ENCODE measurements at places on chromosomes 2 and 18.

GRCh38 chr2:100136310-100136709 is 6.1 kb downstream of the AFF3 start:
- no peak for DNase-seq

DNA sequence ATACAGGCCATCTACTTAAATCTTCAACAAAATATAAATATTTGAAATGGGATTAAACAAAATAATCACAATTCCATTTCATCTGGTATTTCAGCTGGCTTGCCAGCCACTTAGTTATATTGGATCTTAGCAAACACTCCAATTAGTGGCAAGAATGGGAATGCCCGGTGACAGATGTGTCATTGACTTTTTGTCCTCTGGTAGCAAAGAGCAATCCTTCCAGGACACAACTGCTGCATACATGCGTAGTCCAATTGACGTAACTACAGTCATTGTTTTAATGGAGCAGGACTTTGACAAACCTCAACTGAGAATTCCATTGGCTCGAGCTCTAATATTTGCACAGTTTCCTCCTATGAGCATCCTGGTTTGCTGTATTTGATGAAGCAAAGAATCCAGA is 69.9 kb downstream of the RNF152 start:
- DNase-seq: no peak

DNA sequence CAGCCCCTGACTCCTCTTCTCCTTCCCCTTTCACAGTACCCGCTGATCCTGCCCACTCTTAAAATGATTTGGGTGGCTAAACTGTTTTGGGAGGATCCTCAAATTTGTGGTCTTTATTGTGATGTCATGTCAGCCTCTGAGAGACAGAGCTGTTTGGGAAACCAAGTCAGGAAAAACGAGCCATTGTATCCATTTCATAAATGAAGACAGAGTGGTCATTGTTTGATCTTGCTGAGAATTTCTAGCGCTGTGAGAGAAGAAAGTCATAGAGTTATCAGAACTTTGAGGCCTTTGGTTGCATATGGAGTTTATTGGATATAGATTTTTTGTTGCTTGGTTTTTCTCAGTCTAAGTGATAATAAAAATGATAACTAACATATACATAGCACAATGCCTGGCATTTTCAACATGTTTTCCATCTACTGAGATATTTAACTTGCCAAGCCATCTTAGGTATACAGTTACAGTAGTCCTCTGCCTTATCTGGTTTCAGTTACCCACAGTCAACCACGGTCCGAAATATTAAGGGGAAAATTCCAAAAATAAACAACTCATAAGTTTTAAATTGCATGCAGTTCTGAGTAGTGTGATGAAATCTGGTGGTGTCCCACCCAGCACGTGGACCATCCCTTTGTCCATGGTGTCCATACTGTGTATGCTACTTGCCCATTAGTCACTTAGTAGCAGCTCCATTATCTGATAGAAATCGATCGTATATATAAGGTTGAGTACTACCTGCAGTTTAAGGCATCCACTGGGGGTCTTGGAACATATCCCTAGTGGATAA is 105.0 kb upstream of the RASGRP3 start:
- no peak for DNase-seq

DNA sequence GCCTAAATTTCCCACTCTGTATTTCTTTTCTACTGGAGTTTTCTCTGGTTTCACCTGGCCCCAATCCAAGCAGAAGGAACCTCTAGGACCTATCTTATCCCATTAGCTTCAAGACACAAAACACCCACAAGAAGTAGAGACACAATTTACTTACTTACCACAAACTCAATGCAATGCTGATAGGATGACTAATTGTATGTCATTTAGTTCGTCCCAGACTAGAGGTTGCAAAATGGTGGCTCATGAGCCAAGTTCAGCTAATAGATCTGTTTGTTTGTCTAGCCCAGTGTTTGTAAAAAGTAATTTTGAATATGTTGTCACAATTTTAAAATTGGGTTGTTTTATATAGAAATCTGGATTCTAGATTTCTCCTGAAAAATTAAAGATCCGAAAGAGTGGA is 34.7 kb upstream of the ZSWIM2 start:
- no peak for DNase-seq

GRCh38 chr18:38792731-38793130 is 1227.1 kb upstream of the CELF4 start:
- DNase-seq: no peak

DNA sequence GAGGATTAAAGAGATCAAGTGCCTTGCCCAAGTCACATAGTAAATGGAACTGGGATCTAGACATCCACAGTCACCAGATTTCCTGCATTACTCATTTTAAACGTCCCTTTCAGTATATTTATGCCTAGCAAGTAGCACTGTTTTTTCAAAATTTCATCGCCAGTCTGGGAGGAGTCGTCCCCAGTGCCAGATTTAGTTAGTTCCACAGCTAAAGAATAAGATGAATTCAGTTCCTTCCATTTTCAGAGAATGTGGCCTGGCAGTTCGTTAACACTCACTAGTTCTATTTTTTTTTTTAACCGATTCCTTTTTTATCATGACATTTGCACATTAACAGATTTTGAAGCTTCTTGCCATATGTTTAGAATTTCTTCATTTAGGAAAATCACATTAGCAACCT is 11.2 kb downstream of the GRP start:
- DNase-seq: no peak

- DNase-seq: peak; percentile 19
Observed at GRCh38 chr2:211867845-211868451, 670.7 kb downstream of the ERBB4 start.

DNA sequence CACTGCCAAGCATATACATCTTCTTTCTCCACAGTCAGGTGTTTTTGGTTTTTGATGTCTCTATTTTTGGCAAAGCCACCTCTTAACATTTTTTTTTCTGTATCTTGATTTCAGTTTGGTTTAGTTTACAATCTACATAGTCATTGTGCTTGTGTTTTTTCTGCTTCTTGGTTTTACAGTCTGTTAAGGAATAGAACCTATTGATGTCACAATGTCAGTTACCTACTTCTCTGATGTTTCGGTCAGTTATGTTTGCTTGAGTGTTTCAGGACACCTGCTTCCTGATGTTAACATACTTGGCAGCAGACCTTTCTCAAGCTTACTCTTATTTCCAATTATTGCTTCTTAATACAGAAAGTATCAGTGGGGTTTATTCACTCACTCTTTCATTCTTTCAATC is 253.3 kb downstream of the SPAG16 start:
- DNase-seq: no peak

DNA sequence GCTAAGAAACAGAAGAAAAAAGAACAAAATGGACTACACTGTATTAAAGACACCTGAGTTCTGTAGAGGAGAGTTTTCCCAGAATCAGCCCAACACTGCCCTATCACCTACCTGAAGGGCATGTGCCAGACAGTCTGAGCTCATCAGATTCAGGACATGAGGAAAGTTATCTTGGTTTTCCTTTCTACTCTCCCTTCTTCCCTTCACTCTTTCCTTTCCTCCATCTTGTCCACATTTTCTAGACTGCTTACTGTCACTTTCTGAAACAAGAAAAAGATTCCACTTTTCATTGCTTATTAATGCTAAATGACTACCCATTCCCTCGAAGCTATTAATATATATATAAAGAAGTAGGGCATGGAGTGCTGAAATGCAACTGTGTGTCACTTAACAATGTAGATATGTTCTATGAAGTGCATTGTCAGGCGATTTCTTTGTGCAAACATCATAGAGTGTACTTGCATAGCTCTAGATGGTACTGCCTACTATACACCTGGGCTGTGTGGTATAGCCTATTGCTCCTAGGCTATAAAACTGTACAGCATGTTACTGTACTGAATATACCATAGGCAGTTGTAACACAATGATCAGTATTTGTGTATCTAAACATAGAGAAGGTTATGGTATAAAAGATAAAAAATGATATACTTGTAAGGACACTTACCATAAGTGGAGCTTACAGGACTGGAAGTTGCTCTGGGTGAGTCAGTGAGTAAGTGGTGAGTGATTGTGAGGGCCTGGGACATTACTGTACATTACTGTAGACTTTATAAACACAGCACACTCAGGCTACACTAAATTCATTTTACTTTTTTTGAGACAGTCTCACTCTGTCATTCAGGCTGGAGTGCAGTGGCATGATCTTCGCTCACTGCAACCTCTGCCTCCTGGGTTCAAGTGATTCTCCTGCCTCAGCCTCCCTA is 145.5 kb upstream of the ITGA6 start:
- no peak for DNase-seq

DNA sequence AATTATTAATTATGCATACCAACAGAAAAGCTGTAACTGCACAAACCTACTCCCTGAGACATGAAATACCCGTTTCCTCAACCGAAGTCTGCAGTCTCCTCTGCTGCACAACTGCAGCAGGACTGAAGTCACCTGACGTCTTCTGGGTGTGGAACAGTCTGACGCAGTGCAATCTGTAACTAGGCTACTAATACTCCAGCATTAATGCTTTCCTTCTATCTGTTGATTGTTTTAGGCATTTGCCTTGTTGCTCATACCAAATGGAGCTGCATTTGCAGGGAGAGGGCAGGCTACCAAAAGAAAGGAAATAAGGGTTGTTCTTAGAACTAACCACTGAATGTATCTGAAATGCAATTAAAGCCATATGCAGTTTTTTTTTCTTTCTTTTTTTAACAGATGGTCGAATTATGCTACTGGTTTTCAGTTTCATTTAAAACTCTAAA is 40.1 kb downstream of the RTN4 start:
- DNase-seq: no peak

DNA sequence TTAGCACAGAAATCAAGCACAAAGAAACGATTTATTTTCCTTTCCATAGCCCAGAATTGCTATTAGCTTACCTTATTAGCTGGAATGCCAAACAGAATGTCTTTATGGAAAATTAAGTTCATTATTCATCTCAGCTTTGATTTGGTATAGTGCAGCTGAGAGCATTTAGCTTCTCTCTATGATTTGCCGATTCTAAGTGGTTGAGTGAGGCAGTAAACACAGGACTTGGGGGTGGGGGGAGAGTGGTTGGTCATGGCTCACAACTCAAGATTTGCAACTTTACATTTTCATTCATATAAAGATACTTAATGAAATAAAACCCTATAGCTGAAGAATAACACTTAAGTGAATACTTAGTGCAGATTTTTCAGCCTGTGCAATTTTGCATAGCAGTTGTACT is 395.2 kb downstream of the TGIF1 start:
- no peak for DNase-seq

- no peak for DNase-seq
Observed at GRCh38 chr18:36706134-36706881, 122.5 kb downstream of the TPGS2 start.

- DNase-seq: no peak
Observed at GRCh38 chr18:77111449-77111848, 21.1 kb downstream of the MBP start.

DNA sequence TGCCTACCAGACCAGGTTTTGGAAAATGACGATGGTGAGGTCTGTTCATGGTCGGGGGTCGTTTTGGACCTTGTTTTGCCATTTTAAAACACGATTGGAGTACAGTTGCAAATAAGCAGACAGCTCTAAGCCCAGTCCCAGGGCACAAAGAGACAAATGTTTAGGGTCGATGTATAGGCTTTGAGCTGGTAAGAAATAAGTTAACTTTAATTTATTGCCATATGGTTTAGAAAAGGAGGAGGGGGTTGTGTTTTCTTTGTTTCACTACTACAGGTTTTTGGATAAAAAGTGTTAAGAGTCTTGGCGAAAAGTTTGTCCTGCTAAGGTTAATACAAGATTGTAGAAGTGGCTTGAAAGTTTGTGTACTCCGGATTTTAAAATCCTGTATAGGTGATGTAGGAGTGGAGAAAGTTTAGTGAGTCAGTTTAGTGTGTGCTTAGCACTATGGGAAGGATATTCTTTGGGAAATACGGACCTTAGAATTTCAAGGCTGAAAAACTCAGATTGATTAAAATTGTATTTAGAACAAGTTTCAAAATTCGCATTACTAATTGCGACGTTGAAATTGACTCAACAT is 1.3 kb downstream of the KCMF1 start:
- DNase-seq: no peak

GRCh38 chr2:122868646-122869275 is 1113.3 kb downstream of the TSN start:
- DNase-seq: no peak

- no peak for DNase-seq
Observed at GRCh38 chr2:156157670-156158069, 174.9 kb downstream of the NR4A2 start.

- no peak for DNase-seq
Observed at GRCh38 chr2:105391763-105392662, 6.8 kb downstream of the FHL2 start.

DNA sequence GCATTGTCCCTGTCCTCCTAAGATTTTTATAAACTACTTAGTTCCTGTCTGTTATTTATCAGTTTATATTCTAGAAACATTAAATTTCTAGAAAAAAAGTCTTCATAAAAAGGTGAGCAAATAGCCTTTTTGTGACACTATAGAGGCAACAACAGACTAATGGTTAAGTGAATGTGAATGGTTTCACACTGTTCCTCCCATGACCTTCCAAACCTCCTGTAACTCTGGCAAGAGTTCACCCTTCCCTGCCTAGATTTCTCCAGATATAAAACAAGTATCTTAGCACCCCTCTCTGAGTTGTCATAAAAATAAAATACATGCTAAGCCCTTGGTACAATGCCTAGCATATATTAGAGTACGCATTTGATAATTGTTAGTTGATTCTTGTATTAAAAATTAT is 29.2 kb downstream of the COBLL1 start:
- no peak for DNase-seq

DNA sequence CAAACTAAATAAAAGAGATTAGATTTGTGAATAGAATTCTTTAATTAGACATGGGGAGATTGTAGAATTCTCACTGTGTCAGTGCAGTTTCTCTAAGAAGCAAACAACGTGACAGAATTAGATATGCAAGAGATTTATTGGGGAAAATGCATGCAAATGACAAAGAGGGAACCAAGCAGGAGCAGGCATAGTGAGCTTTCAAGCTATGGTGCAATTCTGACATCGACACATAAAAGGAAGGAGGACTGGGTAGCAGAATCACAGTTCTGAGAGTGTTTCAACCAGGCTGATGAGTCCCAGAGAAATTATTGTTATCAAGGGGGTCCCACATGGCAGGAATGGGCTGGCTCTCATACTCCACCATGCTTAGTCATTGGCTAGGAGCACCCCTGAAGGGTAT is 338.4 kb downstream of the FIGN start:
- no peak for DNase-seq

GRCh38 chr2:190755772-190756415 is 107.0 kb downstream of the NAB1 start:
- DNase-seq: no peak

GRCh38 chr2:217842017-217842416 is 160.8 kb downstream of the TNS1 start:
- DNase-seq: no peak

All from HTR-8/SVneo (cell line).